Activated CD8-positive, alpha-beta memory T cell treated with anti-CD3 and anti-CD28 coated beads for 1 hour (primary cell): ENCODE measurements at places on chromosomes 12 and 14.

GRCh38 chr14:74133833-74134481, 49.2 kb downstream of the LIN52 start:
- no peak for DNase-seq

DNA sequence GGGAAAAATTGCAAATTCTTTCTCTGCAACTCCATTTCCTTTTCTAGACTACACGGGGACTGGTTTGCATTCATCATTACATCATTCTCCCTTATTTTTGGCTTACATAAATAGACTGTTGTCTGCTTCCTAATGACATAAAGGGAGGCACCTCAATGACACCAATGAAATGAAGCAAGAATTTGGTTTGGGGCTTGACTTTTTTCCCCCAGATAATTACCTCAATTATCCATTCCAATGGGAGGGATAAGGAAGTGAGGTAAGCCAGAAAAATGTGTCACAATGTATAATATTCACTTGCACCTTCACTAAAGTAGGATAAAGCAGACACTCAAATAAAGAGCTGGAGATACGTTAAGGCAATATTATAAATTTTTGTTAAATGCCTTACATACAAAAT, 240.6 kb upstream of the GRIP1 start:
- no peak for DNase-seq

DNA sequence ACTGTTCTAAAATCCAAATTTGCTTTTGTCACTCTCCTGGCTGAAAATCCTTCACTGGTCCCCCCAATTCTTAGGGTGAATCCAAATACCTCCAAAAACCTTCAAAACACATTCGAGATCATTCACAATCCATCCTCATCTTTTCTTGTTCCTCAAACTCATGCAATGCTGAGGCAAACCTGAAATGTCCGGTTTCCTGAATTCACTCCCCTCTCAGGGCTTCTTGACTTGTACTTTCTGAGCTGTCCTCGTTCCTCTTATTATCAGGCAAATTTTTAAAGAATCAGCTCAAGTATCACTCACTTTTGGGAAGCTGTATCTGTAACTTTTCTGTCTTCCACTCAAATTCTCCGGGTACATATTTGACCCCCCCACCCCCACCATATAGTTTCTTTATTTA, 84.9 kb upstream of the DUSP6 start:
- DNase-seq: no peak

DNA sequence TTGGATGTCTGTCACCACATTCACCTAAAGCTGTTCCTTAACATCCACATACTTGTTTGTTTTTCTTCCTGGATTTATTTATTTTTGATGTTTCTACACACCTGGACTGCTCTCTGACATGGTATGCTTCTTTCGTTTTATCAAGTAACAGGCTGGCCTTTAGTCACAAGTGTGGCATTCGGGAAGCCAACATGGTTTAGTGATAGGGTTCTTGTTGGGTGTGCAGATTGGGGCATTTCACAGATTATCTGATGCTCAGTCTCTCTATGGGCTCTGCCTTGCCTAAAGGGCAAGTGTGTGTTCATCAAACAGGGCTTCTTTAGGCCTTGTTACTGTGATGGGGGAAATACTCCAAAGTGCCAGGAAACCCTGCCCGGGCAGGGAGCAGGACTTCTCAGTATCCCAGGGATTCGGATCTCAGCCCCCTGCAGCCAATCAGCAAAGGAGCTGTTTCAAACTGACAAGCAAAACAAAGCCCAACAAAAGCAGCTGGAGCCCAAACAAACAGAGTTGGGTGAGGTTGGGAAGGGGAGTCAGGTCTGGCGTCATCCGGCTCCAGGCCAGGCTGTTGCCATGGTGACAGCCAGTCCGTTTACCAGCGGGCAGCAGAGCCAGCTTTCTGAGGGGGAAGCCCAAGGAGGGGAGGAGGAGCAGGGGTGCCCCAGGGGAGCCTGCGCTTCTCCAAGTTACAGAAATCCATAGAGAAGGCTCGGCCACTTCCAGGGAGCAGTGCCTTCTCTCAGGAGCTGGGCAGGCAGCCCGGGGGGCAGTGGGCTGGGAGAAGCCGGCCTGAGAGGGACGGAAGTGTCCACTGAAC, 31.9 kb downstream of the FOS start:
- DNase-seq: no peak

DNA sequence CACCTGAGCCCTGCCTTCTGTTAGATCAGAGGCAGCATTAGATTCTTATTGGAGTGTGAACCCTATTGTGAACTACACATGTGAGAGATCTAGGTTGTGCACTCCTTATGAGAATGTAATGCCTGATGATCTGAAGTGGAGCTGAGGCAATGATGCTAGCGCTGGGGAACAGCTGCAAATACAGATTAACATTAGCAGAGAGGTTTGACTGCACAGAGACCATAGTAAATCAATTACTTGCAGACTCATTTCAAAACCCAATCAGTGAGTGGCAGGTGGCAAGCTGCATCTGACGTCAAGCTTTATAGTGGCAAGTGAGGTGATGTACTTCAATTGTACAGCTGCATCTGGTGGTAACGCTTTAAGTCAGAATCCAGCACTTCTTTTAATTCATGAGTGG, 141.6 kb downstream of the GPHN start:
- no peak for DNase-seq

DNA sequence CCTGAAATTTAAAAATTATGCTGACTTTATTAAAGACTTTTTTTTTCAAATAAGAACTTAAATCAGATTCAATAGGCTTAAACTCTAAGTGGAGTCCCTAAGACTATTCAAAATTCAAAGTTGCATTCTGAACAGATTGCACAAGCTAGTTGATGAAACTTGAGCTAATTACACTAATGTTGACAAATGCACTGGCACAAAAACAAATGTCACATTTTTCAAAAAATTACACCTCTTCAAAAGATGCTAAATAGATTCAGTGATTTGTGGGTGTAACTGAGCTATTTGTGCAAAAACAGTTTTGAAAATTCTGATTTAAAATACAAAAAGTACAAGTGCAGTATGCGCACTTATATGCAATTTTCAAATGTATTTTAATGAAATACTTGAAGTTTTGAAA, 205.4 kb downstream of the RERGL start:
- DNase-seq: no peak

DNA sequence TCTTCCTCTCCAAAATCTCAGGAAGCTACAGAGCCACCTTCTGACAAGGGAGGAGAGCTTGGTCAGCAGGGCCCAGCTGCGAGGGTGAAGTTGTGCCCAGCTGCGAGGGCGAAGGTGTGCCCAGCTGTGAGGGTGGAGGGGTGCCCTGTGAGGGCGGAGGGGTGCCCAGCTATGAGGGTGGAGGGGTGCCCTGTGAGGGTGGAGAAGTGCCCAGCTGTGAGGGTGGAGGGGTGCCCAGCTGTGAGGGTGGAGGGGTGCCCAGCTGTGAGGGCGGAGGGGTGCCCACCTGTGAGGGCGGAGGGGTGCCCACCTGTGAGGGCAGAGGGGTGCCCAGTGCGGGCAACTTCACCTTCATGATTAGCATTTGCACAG, 20.4 kb upstream of the TTC7B start:
- no peak for DNase-seq

GRCh38 chr12:116384691-116385485, 107.4 kb upstream of the MED13L start:
- no peak for DNase-seq

GRCh38 chr14:69692594-69692993, 74.3 kb upstream of the SRSF5 start:
- no peak for DNase-seq
